ENCODE measurements at places on chromosomes 1 and 21. TPM values are rescaled to one million over a fixed set of nuclear protein-coding genes. Genes with fewer than 3 reads are reported as not detected.

DNA sequence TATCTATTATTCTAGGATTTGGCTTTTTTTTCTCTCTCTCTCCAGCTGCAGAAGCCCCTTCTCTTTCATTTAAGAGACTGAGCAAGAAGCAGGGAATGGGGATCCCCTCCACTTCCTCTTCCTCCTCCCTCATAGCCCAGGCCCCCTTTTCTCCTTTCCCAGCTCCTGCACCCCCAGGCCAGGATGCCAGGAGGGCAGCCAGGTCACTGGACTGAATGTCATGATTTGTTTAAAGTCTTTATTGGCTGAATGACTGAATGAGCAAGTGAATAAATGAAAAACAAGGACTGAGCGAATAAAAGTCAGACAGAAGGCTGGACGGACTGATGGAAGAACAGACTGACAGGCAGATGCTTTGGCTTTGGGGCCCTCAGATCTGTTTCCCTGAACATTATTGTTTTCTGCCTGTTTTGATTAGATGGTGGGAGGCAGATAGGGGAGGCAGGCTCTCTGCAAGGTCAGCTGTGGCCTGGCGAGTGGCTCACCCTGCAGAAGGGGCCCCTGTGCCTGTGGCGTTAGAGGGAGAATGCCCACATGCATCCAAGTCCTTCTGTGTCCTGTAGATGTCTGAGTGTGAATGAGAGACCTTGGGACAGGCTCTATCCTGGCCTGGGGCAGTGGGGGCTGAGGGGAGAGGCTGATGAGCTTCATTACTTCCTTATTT, 20.3 kb upstream of the ADGRB2 start:
- no peak for DNase-seq

GRCh38 chr1:19222979-19223824, 13.1 kb upstream of the UBR4 start:
- no peak for DNase-seq

DNA sequence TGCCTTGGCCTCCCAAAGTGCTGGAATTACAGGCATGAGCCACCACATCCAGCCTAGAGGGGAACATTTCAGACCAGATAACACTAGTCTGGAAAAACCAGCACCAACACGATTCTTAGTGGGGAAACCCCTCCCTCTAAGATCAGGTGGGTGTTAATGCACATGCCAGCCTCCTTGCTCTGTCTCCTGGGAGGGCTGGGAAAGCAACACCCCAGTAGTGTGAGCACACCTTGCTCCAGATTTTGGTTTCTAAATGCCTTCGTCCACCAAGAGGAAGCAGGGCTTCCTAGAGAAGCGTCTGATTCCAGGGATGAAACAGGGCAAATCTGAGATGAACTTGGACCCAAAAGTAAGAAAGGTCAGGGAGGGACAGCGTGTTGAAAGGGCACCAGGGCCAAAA, 2.2 kb upstream of the KRTAP10-4 start:
- DNase-seq: no peak

DNA sequence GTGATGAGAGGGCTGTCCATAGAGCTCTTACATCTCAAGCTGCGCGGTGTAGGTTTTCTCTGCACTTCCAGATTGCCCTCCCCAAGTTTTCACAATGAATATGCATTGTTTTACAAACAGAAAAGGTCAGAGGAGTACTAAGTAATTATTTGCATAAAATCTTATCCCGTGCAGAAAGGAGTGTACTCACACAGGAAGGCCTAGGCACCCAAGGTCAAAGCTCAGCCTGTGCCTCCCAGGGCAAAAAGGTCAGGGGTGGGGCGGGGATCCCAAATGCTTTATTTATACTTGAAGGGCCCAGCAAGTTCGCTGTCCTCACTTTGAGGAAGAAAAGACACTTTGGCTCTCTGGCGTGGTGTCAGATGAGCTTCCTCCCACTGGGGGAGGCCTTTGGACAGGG, 10.3 kb upstream of the KCNE1 start:
- no peak for DNase-seq

DNA sequence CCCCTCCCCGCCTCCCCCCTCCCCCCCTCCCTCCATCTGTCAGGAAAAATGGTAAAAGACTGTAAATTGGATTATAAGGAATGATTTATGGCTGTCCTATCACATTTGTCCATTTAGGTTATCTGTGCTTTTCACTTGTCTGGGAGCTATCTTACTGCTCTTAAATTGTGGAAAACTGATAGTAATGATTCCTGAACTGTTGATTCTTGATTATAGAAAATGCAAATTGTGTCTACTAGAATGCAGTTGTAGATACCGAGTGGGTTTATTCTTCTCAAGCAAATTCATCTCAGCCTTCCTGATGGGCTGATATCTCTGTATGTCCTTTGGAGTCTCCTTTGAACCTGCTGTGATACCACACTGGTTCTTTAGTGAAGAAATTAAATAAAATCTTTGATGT, 12.3 kb downstream of the RYR2 start:
- DNase-seq: no peak

DNA sequence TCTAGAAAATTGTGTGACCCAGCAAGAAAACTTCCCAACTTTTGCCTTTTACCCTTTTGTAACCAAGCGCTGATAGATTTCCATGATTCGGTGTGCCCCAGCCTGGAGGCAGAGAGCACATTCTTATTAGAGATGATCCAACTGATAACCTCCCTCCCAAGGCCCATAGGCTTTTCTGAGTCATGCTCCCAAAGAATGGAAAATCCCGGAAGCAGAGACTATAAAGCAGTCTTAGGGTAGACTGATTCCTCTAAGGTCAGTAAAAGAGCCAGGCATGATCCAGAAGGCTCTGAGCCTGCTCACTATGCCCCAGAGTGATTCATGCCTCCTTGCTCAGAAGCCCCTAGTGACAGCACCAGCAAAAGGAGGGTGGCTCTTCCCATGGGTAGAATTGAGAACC, 4.3 kb downstream of the CAMK1G start:
- DNase-seq: no peak

ARID1A gene
- total RNA-seq: 39.9 TPM

HSF2BP gene
- 0.32 TPM for total RNA-seq

All from pancreas (tissue), 10 donors.